Left ventricle myocardium inferior (tissue), 1 donor: ENCODE measurements at places on chromosomes 6 and 20.

DNA sequence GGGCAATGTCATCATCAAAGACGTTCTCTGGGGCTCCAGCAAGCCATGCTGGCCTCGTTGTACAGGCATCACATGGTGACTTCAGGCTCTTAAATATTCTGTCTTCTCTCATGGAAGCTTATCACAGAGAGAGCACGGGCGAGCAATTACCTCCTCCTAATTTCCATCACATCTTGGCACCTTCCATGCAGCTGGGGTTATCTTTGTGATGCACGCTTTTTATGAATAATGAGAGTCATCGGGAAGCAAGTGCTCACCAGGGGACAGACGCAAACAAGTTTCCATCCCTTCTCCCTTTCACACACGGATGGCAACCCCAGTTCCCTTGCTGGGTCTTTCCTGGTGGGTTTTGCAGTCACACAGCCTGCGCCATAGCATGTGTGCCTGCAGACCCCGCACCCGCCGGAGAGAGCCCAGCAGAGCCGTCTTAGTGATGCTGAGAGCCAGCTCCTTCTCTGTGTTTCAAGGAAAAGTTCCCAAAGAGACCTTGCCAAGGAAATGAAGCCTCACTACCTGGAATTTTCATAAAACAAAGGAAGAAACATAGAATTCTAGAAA is 116.3 kb upstream of the AFDN start:
- DNase-seq = no peak

GRCh38 chr6:41997456-41997855 is 52.9 kb upstream of the TAF8 start:
- DNase-seq = no peak

DNA sequence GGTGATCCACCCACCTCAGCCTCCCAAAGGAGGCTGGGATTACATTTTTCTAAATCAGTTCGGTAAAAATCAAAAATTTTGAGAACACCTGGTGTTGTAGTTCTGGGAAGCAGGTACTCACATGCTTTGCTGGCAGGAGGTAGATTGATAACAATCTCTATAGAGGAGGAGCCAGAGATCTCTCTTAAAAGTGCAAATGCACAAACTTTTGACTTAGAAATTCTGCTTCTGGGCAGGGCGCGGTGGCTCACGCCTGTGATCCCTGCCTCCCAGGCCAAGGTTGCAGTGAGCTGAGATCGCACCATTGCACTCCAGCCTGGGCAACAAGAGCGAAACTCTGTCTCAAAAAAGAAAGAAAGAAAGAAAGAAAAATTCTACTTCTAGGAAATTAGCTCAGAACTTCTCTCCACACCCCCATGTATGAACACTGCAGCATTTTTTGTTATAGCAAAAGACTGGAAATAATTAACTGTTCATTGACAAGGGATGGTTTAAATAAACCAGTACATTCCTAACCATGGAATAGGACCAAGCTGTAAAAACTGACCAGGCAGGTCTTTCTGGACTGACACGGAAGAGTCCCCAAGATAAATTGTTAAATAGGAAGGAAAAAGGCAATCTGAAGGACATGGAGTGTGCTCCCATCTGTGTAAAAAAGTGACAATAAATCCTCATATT is 14.4 kb upstream of the TRIB3 start:
- no peak for DNase-seq

- DNase-seq = no peak
Observed at GRCh38 chr6:1240766-1241318, 71.1 kb upstream of the FOXQ1 start.

DNA sequence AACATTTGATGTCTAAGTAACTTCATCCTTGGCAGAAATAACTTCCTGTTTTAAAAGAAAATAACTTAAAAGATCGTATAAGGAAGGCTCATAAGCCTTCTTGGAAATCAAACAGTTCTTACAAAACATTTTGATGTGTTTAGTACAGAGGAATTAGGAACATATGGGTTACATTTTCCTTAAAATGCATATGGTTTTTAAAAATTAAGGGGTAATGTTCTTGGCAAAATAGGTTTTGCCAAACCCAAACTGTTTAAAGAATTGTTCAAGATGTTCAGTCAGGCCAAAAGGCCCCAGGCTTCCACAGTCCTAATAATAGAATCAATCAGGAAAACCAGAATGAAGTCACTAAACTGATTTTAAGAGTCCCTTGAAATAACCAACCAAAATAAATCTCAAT is 142.7 kb upstream of the SLC35B3 start:
- DNase-seq = no peak

DNA sequence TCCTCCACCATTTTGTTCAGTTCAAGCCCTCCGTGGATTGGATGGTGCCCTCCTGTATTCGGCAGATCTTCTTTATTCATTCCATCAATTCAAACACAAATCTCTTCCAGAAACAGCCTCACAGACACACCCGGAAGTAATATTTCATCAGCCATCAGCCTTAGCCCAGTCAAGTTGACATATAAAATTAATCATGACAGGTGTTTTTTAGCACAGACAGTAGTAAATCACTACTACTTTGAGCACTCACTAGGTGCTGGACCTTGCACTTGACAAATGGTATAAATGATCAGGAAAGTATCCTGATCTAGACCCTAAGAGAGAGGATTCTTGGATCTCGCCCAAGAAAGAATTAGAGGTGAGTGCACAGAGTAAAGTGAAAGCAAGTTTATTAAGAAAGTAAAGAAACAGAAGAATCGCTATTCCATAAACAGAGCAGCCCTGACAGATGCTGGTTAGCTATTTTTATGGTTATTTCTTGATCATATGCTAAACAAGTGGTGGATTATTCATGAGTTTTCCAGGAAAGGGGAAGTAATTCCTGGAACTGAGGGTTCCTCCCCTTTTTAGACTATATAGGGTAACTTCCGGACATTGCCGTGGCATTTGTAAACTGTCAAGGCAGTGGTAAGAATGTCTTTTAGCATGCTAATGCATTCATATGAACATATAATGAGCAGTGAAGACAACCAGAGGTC is 194.6 kb upstream of the LAMP5 start:
- DNase-seq = no peak

DNA sequence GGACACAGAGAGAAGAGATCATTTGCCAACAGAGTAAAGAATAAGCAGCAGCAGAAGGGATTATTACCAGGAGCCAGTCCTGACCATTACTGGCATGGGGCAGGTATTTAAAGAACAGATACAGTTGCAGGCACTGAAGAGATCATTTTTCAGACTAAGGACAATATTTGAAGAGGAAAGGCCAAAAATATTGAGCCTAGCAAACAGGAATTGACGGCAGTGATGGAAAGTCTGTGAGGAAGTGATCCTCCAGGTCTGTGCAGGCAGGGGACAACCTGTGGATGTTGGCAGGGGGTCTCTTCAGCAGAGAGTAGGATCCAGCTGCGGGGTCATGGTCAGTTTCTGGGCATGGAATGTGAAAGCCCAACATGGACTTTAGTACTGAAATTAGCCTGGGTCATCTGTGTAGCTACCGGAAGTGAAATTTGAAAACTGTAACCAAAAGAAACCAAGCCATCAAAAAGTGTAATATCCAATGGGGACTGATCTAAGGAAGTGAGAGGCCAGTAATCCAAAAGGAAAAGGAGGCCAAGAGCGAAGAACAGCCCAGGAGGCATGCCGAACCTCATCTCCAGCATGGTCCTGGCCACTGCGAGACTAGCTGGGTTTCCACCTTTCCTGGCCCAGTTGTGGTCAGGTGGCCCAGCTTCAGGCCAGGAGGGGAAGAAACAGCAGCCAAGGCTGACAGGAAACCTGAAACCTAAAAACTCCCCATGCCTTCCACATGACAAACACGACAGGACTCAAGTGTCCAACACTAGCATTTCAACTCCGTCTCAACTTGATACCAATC is 115.1 kb upstream of the TNFAIP3 start:
- DNase-seq = no peak
